Peyer's patch (tissue), 4 donors: ENCODE measurements at places on chromosomes 2 and 18.

DNA sequence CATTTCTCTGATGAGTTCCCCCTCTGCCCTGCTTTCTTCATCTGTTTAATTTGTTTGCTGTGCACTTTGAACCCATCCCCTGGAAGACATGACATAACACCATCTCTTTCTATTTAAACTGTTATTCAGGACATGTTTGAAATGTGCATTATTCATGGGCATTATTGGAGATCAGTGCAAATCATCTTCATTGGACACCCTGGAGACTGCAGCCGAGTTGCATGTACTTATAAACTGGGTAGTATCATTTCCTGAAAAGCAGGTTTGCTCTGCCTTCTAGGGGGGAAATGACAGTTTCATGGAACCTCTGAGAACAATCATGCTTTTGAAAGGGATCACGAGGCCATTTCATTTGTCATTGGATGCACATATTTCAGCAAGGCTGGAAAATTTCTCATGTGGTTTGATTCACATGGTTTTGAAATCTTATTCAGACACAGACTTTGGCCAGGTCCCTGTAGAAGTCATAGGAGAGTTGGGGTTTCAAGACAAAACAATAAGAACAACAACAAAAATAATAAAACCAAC is 462.8 kb upstream of the MEX3C start:
- no peak for DNase-seq

- peak; percentile 79 for DNase-seq
These were observed 36.1 kb downstream of the NHEJ1 start for GRCh38 chr2:219124381-219125110.

- DNase-seq, result no peak
These were observed 12.3 kb upstream of the IL1B start for GRCh38 chr2:112848833-112849232.

- no peak for DNase-seq
These were observed 91.7 kb downstream of the MDH1 start for GRCh38 chr2:63680455-63680854.

GRCh38 chr18:8882632-8883408 is 177.5 kb downstream of the MTCL1 start:
- DNase-seq, result no peak

DNA sequence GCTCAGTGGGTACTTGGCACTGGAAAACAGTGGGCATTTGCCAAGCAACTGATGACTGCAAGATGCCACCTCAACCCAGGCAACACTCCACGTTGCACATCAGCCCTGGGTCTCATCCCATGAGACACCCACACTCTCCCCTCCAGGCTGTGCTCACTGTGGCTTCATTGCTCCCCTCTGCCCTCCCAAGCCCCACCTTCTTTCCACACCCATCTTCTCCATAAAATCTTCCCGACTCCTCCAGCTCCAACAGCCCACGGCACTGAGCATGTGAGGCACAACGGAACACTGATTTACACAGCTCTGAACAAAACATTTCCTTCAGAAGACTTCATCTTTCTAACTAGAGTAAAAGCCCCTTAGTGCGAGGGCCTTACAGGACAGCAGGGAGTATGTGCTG is 117.8 kb upstream of the ACAA2 start:
- no peak for DNase-seq

- no peak for DNase-seq
These were observed 298.2 kb downstream of the CDCA7 start for GRCh38 chr2:173652767-173653431.

GRCh38 chr2:135164431-135164830 is 112.3 kb downstream of the RAB3GAP1 start:
- no peak for DNase-seq

- DNase-seq, result peak; percentile 30
These were observed 17.2 kb downstream of the EPHA4 start for GRCh38 chr2:221554769-221555493.

DNA sequence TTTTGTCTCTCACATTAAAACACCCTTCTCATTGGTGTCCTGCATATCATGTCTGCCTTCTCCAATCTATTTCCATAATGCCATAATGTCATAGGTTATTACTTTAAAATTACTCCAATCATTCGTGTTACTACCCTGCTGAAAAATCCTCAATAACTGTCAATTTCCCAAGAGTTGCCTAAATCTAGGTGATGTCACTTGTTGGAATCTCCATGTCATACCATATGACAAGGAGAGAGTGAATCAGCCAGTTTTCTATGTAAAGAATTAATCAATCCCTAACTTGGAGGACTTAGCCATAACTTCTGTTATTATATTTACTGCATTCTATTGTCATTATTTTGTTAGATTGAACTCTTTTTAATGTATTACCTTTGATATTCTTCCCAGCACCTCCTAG is 62.5 kb downstream of the PHLPP1 start:
- DNase-seq, result no peak
